ENCODE measurements at places on chromosomes 5 and 9.

- DNase-seq: no peak
These were observed 66.6 kb downstream of the C9orf152 start for GRCh38 chr9:110141227-110141793.

DNA sequence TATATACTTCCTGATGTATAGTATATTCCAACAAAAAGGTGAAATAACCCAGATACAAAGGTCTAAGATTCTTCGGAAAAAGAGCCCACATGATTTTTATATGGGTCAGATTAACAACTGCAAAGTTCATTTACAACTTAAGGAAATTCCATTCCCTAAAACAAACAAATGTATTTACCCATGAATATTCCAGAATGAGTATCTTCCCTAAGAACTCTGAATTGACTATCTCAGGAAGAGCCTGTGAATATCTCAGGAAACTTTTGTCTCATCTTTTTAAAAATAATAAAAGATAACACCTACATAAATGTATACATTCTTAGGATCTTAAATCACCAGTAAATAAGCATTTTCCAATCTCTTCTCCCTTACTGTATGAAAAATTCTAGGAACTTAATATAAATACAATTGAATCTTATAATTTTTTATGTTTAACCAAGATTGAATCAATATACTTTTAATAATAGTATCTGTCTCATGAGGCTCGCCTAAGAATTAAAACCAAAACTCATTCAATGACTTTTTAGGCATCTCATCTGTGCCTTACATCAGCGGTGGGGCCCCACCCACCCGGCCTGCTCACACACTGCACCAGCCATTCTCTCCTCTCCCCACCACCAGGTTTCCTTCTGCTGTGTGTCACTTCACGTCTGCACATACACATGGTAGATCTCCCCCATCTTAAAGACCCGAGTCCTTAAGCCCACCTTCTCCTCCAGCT lies 78.1 kb downstream of the RAPGEF1 start:
- no peak for DNase-seq

DNA sequence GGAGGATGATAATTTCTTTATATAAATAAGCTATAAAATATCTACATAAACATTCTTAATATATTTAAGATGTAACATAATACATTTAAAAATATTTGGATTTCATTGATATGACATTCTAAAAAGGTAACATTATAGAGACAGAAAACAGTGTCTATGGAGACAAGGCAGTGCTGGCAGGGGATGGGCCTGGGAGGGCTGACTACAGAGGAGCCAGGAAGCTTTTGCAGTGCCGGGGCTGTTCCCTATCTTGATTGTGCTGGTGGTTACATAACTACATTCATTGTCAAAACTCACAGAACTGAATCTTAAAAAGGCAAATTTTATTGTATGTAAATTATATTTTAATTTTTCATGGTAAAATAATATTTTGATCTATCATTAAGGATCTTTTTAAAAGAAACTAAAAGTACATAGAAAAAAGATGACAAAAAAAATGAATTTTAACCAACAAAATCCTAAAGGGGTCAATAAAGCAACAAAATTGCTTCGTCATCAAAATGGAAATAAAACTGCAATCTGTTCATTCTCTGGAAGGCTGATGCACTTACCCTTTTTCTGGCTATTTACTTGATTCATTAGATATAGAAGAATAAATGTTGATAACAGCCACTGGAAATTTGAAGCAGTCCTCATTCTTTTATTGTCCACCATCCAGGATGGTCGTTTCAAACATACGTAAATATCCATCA lies 26.3 kb downstream of the LIFR start:
- no peak for DNase-seq

GRCh38 chr5:114360816-114361723 lies 800 bp upstream of the KCNN2 start:
- DNase-seq: peak; percentile 86

DNA sequence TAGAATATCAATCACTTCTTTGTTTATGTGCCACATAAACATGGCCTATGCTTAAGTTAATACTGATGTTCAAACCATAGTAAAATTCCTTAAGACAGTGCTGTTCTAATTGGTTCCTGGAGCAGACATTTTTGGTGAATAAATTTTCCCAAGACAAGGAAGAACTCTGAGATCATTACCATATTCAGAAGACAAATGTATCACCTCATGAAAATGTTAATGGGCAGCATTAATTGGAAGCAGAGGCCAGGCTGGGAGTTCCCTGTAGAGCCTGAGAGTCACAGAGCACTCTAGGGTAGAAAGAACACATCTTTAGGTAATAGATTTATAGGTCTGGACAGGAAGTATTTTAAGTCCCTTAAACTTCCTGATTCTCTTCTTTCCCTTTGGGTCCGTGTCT lies 240.2 kb downstream of the MAN2A1 start:
- no peak for DNase-seq

GRCh38 chr9:124216474-124217176 lies 41.1 kb upstream of the NEK6 start:
- no peak for DNase-seq

- DNase-seq: no peak
These were observed 819 bp downstream of the LCN2 start for GRCh38 chr9:128149951-128150593.

GRCh38 chr5:137462816-137463520 lies 36.2 kb downstream of the SPOCK1 start:
- no peak for DNase-seq

DNA sequence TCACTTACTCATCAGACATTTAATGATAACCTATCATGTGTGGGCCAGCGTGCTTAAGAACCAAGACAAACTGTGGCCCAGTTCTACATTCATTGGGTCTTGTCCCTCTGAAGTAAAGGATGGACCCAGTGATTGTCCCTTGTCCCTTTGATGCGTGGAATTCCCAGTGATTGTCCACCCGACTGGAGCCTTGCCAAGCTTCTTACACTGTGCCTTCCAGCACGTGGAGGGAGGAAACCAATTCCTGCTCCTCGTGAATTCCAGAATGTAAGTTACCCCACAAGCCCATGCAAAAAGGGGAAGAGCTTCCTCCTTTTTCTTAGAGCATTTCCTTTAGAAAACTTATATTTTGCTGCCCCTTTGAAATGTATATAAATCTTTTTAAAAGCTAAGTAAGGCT lies 7.9 kb downstream of the CKMT2 start:
- DNase-seq: no peak

DNA sequence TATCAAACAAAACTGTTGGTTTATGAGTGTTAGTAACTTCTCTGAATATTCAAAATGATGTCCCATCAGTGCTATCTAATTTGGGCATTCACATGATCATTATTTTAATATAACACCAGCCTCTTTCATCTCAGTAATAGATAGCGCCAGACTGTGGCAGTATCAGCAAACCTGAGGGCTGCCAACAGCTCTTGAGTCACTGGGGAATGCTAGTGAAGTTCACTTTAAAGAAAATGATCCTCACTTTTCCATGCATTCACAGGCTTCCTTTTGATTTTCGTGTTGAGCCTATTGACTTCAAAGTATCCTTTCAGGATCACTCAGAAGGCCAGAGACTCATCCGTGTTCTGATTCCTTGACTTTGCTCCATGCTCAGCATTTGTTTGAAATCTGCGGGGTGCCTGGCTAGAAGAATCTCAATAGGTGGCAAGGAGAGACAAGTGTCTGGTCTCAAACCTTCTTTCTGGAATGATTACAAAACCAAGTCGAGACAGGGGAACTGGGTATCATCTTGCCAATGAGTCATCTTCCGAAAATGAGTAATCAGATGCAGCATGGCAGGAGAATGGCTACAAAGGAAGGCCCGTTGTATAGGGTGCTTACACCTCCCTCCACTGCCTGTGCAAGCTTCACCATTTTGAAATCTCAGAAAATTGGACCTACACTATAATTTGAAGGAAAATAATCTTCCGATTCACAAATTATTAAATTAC lies 509.1 kb downstream of the RASEF start:
- no peak for DNase-seq

DNA sequence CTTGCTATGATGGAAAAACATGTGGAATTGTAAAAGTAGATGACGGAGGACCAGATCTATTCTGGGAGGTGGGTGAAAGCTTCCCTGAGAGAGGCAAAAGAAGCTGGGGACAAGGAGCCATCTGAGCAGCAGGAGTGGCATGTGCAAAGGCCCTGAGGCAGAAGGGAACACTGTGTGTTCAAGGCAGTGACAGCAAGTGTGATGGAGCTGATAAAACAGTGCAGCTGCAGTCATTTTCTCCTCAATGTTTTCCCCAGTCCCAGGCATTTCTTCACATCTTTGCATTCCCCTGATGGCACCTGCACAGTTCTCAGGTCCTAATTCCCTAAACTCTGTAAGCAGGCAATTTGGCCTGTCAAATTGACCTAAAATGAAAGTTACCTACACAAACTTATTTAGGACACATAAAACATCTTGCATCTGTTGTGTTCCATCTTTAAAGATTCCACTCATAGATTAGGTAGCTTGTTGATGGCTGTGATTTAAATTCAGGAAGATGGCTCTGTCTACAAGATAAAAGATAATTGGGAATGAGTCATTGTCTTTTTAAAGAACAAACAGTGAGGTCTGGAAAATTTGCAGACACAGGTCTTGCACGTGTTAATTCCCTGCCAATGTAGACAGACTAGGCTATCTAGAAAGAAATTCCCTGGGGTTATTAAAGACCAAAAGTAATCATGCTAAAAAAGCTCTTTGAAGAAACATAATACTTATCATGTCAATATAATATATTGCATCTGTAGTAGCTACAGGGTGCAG lies 289.6 kb upstream of the SGCD start:
- no peak for DNase-seq

DNA sequence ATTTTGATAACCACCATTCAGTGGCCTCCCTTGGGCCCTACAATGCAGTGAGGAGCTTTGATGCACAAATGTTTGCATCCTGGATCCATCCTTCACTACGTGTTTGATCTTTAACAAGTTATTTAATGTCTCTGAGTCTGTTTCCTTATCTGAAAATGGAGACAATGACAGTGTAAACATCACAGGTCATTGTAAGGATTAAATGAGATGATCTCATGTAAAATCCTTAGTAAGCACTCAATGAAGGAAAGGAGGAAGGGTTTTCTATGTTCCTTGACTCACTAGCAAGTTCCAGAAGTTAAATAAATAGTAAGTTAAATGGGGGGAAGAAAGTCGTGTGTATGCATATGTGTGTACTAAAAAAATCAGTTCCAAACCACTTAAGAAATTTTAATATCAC lies 9.8 kb upstream of the SLC36A3 start:
- DNase-seq: no peak

DNA sequence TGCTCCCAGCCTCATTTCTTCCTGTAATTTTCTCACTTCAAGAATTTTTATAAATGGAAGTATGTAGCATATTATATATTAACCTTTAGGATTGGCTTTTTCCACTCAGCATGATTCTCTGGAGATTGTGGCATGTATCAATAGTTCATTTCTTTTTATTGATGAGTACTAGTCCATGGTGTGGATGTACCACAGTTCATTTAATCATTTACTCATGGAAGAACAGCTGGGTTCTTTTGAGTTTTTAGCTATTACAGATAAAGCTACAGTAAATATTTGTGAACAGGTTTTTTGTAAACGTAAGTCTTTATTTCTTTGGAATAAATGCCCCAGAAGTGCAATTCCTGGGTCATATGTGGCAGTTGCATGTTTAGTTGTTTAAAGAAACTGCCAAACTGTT lies 76.1 kb downstream of the UHRF2 start:
- DNase-seq: no peak

GRCh38 chr5:64486163-64486562 lies 19.7 kb upstream of the RGS7BP start:
- no peak for DNase-seq

DNA sequence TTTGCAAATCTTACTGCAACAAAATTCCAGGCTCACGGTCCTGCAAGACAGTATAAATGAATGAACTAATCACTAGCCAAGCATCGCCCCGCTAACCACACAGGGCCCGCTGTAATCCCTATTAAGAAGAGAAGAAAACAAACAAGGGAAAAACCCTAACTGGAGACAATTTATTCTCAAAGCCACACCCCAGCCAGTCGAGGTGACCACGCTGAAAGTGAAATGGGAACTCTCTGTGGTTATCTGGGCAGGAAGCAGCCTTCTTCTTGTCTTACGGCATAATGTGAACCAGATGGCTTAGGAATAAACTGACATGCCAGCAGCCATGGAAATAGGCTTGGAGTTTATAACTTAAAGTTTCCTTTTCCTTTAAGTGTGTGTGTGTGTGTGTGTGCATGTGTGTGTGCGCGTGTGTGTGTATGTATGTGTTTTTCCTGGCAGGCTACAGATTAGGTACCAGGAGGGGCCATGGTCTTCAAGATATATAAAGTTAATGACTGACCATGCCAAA lies 120.2 kb downstream of the SEMA6A start:
- peak; percentile 35 for DNase-seq

GRCh38 chr9:124660341-124660801 lies 110.7 kb downstream of the NR6A1 start:
- peak; percentile 77 for DNase-seq

DNA sequence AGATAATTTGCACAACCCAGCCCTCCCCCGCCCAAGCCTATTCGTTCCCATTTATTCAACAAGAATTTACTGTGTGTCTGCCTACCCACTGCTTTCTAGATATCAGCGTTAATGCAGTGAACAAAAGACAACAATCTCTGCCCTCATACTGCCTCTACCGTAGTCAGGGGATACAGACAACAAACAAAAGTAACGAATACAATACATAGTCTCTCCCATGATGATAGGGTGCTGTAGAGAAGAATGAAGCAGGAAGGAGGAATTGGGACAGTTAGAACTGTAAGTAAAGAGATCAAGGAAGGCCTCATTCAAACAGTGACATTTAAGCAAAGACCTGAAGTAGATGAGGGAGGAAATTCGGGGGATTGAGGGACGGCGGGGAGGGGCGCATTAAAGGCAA lies 1.7 kb downstream of the GFM2 start:
- DNase-seq: no peak

DNA sequence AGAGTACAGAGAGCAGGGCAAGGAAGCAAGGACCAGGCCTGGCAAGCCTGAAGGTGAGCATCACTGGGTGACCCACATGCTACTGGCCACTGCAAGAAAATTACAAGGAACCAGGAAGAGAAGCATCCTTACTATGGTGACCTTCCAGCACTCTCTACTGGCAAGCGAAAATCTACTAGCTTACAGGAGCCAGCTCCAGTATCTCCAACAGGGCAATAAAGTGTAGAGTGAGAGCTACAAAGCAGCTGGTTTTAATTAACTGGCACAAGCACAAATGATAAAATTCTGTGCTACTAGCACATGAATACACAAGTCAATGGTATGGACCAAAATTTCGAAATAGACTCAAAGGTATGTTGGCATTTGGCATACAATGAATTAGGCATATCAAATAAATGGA lies 113.3 kb upstream of the CAST start:
- no peak for DNase-seq

- no peak for DNase-seq
These were observed 10.3 kb upstream of the NME5 start for GRCh38 chr5:138149530-138149929.
